ENCODE measurements at places on chromosomes 3 and 15.

GRCh38 chr15:69472046-69472445 is 19.4 kb downstream of the RPLP1 start:
- no peak for DNase-seq

DNA sequence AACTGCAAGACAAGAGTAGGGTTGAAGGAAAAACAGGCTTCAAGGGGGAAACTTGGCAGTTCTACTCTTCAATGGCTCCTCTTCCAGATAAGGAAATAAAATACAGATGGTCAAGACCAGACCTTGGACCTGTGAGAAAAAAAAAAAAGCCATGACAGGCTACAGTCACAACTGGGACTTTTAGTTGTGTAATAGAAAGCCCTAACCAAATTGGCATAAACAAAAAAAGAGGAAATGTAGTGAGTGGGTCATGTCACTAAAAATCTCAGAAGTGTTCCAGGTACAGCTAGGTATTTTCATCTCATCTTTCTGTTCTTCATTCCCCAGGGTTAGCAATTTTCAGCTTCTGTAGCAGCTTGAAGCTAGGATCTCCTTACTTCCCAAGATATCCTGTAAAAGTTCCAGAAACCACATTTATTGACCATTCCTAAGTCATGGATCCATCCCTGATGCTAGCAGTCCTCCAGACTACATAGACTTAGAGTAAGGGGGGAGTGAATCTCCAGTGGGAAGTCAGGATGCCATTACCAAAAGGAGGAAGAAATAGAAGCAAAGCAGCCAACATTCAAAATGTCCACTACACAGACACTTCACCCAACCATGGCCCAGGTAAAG is 61.0 kb upstream of the CSTA start:
- DNase-seq = no peak

GRCh38 chr3:63933459-63933858 is 21.3 kb upstream of the SCAANT1 start:
- DNase-seq = no peak

- no peak for DNase-seq
Observed at GRCh38 chr15:39056357-39056756, 491.7 kb upstream of the RASGRP1 start.

GRCh38 chr3:9026320-9027045 is 63.2 kb upstream of the RAD18 start:
- no peak for DNase-seq

DNA sequence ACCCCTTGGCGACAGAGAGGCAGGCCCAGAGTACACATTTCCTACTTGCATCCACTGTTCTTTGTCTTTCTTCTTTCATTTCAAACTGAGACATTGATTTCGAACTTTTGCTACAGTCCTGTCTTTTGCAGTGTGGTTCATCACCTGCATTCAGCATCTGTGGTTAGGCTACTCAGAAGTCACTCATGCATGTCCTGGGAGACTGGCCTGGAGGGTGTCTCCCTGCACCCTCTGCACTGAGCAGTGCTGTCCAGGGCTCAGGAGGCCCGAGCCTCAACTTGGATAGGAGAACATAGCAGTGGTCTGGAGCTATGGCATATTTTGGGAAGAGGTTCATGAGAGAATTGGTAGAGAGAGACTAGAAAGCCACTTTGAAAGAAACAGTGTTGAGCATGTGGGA is 240.2 kb upstream of the TPRG1 start:
- DNase-seq = no peak

DNA sequence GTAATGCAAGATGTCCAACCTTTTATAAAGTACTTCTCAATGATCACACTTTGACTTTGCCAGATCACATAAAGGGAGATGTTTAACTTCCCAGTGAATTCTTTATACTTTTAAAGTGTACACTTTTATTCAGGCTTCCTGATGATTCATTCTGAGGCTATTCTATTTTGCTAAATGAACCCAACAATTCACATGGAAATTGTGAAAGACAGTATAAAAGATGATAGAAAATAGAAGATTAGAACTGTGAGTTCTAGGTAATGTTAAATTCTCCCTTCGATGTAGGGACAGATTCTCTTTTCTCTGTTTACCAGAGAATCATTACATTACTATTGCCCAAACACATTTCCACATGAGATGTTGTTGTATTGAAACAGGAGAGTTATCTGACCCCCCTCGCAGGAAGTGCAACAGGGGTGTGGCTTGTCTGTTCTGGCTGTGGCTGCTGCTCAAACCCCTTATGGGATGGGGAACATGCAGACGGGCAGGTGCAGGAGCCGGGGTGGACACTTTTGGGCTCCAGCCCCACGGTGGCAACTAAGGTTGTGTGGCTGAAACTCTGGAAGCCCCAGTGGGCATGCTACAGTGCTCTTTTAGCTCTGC is 131.3 kb upstream of the LRTM1 start:
- DNase-seq = no peak

DNA sequence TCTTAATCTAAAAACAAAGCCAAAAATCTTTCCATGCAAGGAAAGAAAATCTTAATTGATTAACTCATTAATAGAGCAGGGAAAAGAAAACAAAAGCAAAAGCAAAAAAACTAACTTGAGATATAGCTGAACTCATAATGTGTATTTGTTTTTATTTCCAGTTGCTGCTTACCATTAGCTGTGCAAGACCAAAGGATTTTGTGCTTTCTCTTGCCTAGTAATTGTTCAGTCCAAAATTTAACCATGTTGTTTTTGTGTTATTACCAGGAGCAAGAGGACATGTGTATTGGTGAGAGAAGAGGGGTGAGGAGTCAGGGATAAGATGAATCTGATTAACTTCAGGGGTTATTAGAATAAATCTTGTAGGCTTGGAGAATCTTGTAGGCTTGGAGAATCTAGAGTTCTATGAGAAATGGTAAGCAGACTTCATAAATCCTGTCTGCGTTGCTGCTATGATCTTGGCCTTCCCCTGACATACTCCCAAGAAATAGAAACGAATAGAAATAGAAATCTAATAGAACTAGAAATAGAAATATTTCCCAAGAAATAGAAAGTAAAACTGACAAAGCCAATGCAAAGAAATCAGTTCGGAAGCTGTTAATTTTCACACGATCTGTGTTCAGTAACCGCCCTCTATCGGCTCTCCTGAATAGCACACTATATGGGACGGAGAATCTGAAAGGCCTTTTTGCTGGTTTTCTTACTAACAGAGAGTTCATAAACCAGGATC is 72.6 kb upstream of the TNFSF10 start:
- peak; percentile 72 for DNase-seq

GRCh38 chr15:39106950-39107349 is 473.9 kb upstream of the THBS1 start:
- DNase-seq = no peak

GRCh38 chr3:148513096-148513543 is 184.6 kb upstream of the AGTR1 start:
- peak; percentile 25 for DNase-seq

GRCh38 chr15:91578511-91578910 is 275.0 kb upstream of the SLCO3A1 start:
- no peak for DNase-seq

GRCh38 chr15:98763179-98763578 is 114.8 kb downstream of the IGF1R start:
- no peak for DNase-seq

GRCh38 chr3:53122933-53123305 is 7.3 kb downstream of the RFT1 start:
- DNase-seq = no peak

DNA sequence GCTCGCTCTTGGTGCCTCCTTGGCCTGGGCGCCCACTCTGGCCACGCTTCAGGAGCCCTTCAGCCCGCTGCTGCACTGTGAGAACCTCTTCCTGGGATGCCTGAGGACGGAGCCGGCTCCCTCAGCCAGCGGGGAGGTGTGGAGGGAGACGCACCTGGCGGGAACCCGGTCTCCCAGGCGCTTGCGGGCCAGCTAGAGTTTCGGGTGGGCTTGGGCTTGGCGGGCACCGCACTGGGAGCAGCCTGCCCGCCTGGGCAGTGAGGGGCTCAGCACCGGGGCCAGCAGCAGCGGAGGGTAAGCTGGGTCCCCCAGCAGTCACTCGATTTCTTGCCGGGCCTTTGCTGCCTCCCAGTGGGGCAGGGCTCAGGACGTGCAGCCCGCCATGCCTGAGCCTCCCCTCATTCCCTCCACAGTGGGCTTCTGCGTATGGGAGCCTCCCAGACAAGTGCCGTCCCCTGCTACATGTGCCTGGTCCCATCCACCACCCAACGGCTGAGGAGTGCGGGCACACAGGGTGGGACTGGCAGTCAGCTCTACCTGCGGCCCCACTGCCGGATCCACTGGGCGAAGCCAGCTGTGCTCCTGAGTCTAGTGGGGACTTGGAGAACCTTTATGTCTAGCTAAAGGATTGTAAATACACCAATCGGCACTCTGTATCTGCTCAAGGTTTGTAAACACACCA is 708.7 kb downstream of the VGLL3 start:
- DNase-seq = no peak

- no peak for DNase-seq
Observed at GRCh38 chr3:188513662-188514328, 359.8 kb downstream of the LPP start.

Measured in glomerular endothelial cell (primary cell).